ENCODE measurements at places on chromosomes 16 and 17.

GRCh38 chr16:81623365-81624102 lies 155.6 kb upstream of the PLCG2 start:
- no peak overlapping the region for H3K4me3 ChIP-seq
- no peaks in the 10 kb centered on the region for H3K27me3 ChIP-seq
- peaks cover 10% of the 10 kb centered on the region for H3K36me3 ChIP-seq

GRCh38 chr16:16141141-16141540 lies 82.2 kb downstream of the ABCC6 start:
- no peaks in the 10 kb centered on the region for H3K4me1 ChIP-seq
- no peak overlapping the region for H3K27ac ChIP-seq

GRCh38 chr16:22186517-22186916 lies 19.6 kb upstream of the EEF2K start:
- no peaks in the 10 kb centered on the region for H3K36me3 ChIP-seq
- H3K27me3 ChIP-seq: peaks cover 5% of the 10 kb centered on the region
- peaks cover 11% of the 10 kb centered on the region for H3K4me1 ChIP-seq
- H3K4me3 ChIP-seq: no peak overlapping the region

GRCh38 chr17:20097330-20097729 lies 88.2 kb downstream of the SPECC1 start:
- no peak overlapping the region for H3K27ac ChIP-seq
- H3K4me3 ChIP-seq: no peak overlapping the region
- no peak for DNase-seq

DNA sequence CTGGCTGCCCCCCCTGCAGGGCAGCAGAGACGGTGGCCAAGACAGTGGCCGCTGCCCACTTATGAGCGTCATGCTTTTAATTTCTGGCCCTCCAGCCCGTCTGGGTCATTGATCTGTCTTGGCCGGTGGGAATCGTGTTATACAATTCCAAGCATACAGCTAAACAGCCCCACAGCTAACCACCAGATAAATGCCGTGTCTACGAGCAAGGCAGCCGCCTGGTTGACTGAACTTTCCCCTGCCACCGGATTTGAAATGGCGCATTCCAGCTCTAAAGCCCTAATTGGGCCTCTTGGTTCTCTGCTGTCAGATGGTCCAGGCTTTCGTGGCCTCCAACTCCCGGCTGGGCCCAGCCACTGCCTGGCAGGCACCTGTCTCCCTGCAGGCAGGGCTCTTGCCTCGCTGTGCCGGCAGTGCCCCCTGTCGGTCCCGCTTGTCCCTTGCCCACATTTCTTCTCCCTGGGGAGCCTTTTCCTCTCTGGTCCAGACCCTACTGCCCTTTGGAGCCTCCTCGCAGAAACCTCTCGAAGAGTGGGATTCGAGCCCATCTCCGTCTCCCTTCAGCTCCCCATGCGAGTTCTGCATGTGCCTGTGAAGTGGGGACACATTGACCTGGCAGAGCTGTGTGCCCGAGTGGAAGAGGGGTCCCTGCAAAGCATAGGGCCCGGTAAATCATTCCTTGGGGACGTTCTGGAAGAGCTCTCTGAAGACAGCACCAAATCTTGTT lies 1.8 kb upstream of the RBFOX3 start:
- peak; percentile 72 for DNase-seq
- H3K27me3 ChIP-seq: peaks cover 89% of the 10 kb centered on the region
- H3K4me3 ChIP-seq: no peak overlapping the region
- H3K27ac ChIP-seq: no peak overlapping the region
- H3K4me1 ChIP-seq: peaks cover 3% of the 10 kb centered on the region
- H3K36me3 ChIP-seq: no peaks in the 10 kb centered on the region

- no peaks in the 10 kb centered on the region for H3K27me3 ChIP-seq
- H3K36me3 ChIP-seq: peaks cover 8% of the 10 kb centered on the region
These were observed 18.4 kb downstream of the TRAP1 start for GRCh38 chr16:3698941-3699340.

- no peak for DNase-seq
- peak overlapping the region; percentile 80 for H3K4me3 ChIP-seq
- H3K4me1 ChIP-seq: peaks cover 52% of the 10 kb centered on the region
- H3K36me3 ChIP-seq: no peaks in the 10 kb centered on the region
- peak overlapping the region; percentile 97 for H3K27ac ChIP-seq
These were observed 2.9 kb downstream of the RNASEK start for GRCh38 chr17:7014995-7015958.

DNA sequence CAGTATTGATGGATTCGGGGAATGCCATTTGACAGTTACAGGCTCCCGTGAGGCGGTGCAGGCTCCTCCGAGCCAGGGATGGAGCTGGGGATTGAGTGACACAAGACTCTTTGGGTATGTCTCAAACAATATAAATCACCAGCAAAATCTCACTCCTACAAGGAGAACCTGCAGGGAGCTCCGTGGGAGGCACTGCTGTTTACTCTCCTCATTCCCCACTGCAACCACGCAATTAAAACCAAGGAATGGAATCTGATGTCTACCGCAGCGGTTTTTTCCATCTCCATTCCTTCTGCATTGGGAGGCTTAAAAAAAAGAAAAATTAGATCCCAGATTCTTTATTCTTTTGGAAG lies 157.9 kb downstream of the WWOX start:
- no peak overlapping the region for H3K4me3 ChIP-seq
- peaks cover 24% of the 10 kb centered on the region for H3K4me1 ChIP-seq
- H3K36me3 ChIP-seq: no peaks in the 10 kb centered on the region
- H3K27me3 ChIP-seq: peaks cover 23% of the 10 kb centered on the region
- DNase-seq: no peak
- peak overlapping the region; percentile 40 for H3K27ac ChIP-seq

GRCh38 chr17:32870969-32871368 lies 6.0 kb downstream of the MYO1D start:
- H3K27me3 ChIP-seq: no peaks in the 10 kb centered on the region
- H3K36me3 ChIP-seq: no peaks in the 10 kb centered on the region
- H3K27ac ChIP-seq: no peak overlapping the region
- no peak for DNase-seq
- H3K4me1 ChIP-seq: peaks cover 21% of the 10 kb centered on the region
- no peak overlapping the region for H3K4me3 ChIP-seq

DNA sequence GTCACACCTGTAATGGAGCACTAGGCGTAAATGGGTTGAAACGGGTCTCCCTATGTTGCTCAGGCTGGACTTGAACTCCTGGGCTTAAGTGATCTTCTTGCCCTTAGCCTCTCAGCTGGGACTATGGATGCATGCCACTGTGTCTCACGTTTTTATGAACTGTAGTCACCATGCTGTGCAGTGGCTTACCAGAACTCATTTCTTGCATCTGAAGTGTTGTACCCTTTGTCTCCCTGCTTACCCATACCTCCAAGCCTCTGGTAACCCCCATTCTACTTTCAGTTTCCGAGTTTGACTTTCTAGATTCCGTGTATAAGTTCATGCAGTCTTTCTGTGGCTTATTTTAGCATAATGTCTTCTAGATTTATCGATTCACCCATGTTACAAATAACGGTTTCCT lies 7.7 kb downstream of the PYCARD start:
- H3K27ac ChIP-seq: no peak overlapping the region
- H3K4me1 ChIP-seq: no peaks in the 10 kb centered on the region
- no peaks in the 10 kb centered on the region for H3K27me3 ChIP-seq
- no peak overlapping the region for H3K4me3 ChIP-seq

DNA sequence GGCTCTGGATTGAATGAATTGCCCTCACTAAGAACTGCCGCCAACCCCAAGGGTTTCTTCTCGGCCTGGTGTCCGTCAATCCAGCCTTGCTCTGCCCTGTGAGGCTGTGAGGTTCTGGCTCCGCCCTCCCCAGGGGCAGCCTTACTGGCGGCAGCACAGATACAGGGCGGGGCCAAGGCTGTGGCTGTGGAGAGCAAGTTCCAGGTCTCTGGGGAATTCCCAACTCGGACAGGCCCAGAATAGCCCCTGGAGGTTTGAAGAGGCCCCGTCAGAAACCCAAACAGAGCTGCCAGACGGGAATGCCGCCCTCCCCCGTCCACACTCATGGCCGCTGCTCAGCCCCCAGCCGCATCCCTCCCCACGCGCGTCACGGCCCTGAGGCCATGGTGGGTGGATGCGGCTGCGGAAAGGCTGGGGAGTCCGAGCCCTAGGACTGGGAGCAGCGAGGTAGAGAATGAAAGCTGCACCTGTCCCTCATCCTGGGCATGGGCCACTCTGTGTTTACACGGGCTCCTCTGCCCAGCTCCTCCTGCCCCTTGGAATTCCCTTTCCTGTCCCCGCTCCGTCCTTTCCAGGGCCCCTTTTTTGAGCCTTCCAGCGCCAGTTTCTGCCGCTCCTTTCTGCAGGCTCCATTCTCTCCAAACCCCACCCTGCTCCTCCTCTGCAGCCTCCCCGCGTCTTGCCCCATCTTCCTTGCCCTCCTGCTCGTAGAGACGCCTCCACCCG lies 660 bp upstream of the PRRT2 start:
- peak; percentile 82 for DNase-seq
- peak overlapping the region; percentile 99 for H3K27ac ChIP-seq
- H3K4me1 ChIP-seq: peaks cover 68% of the 10 kb centered on the region
- H3K4me3 ChIP-seq: peak overlapping the region; percentile 80

DNA sequence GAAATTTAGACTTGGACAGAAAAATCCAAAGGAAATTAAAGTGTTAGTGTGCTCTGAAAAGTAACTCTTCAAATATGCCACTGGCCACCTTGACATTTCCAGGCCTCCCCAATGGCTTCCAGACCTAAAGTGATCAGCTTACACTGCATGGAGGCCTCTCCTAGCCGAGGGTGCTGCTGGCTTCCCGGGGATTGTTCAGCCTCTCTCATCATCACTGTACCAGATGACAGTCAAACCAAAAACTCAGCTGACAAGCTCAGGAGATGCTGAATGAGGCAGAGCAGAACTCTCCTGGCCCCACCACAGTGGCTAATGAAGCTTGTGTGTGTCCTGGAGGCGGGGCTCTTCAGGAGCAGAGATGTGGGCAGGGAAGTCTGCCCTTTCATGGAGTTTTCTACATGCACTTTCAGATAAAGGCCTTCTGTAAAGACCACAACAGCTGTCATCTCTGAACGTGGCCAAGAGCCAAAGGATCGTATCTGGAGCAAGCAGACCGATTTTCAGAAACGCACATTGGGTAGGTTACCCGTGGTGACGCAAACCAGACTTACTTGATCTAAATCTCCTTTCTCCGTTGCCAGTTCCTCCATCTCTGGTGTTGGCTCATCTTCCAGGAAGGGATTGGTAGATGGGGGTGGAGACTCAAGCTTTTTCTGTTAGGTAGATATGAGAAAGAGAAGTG lies 113.3 kb downstream of the VPS53 start:
- peak overlapping the region; percentile 72 for H3K27ac ChIP-seq
- no peaks in the 10 kb centered on the region for H3K27me3 ChIP-seq
- H3K4me1 ChIP-seq: peaks cover 28% of the 10 kb centered on the region
- no peak overlapping the region for H3K4me3 ChIP-seq

GRCh38 chr16:29148131-29148691 lies 163.4 kb downstream of the LAT start:
- peaks cover 14% of the 10 kb centered on the region for H3K4me1 ChIP-seq
- H3K36me3 ChIP-seq: no peaks in the 10 kb centered on the region
- no peak for DNase-seq

DNA sequence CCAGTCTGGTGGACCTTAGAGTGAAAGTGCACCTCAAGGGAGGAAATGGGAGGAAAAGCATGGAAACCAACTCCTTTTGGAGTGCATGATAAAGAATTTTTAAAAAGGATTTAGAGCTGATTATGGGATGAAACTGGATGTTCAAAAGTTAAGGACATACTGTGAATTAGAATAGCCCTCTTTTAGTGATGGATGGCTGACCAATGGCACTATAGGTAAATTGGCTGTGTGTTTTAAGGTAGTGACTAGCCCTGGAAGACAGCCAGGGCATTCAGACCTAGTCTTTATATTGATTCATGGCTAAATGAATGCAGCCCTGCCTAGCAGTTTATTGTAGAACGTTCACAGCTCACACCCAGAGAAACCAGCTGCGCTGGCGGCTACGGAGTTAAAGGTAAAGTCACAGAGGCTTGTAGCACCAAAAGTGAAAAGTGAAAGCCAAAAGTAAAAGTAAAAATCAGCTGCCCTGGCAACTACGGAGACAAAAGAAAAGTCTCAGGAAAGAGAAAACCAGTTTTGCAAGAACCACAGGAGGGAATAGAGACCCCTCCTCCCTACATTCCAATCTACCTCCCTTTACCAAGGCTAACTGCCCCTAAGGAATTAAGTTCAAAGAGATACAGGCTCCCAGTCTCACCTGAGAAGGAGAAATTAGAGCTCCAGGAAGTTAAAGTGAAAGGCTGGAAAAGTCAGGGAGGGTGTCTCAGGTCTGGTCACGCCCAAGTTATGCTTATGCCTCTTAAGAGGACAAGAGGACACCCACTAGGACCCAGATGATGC lies 21.8 kb downstream of the ACSM1 start:
- H3K27ac ChIP-seq: peak overlapping the region; percentile 94
- H3K4me1 ChIP-seq: peaks cover 54% of the 10 kb centered on the region
- H3K27me3 ChIP-seq: no peaks in the 10 kb centered on the region

GRCh38 chr17:49910858-49911204 lies 58.2 kb upstream of the DLX4 start:
- no peaks in the 10 kb centered on the region for H3K36me3 ChIP-seq
- H3K27me3 ChIP-seq: peaks cover 46% of the 10 kb centered on the region
- DNase-seq: no peak
- no peak overlapping the region for H3K27ac ChIP-seq
- peaks cover 37% of the 10 kb centered on the region for H3K4me1 ChIP-seq
- H3K4me3 ChIP-seq: peak overlapping the region; percentile 59

DNA sequence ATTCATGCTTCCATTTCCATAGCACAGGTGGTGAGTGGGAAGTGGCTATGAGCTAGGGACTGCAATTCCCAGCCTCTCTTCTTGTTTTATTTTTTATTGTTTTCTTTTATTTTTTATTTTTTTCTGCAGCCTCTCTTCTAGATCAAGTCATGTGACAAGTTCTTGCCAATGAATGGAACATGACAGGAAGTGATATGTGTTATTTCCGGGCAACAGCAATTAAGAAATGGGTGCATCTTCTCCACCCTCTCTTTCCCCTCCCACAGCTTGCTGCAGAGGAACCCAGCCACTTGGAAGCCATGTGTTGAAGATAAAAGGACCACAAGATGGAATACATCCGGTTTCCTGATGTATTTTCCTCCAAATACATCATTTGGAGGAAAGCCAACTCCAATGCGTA lies 23.6 kb downstream of the IRX5 start:
- H3K36me3 ChIP-seq: peaks cover 8% of the 10 kb centered on the region
- no peaks in the 10 kb centered on the region for H3K4me1 ChIP-seq
- DNase-seq: no peak
- no peak overlapping the region for H3K4me3 ChIP-seq
- no peak overlapping the region for H3K27ac ChIP-seq

GRCh38 chr17:4735876-4736651 lies 3.6 kb upstream of the ZMYND15 start:
- no peak overlapping the region for H3K27ac ChIP-seq
- no peak for DNase-seq
- H3K36me3 ChIP-seq: no peaks in the 10 kb centered on the region
- H3K27me3 ChIP-seq: peaks cover 53% of the 10 kb centered on the region
- H3K4me3 ChIP-seq: no peak overlapping the region

Measured in mesothelial cell of epicardium (in vitro differentiated cells).